ENCODE measurements at places on chromosomes 6 and 20.

- no peak for DNase-seq
Measured at GRCh38 chr6:2562721-2563451, 187.8 kb downstream of the MYLK4 start.

GRCh38 chr20:50540620-50541605 lies 30.7 kb downstream of the PTPN1 start:
- no peak for DNase-seq

GRCh38 chr6:53696341-53696740 lies 30.8 kb upstream of the KLHL31 start:
- DNase-seq: no peak

DNA sequence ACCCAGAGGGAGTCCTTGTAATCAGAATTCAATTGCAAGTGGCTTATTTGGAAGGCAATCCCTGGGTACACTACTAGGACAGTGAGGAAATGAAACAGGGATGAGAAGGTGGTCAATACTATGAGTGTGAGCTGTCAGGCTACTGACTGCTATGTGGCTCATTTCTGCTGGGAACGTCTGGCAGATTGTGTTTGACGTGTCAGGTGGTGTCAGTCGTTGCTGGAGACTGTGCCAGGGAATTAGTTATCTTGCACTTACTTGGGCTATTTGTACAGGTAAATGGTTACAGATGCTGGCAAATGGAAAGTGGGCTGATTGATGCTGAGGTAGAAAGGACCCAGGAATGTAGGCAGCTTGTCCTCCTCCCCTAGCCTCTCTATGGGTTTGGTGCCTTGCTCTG lies 17.4 kb downstream of the CST4 start:
- no peak for DNase-seq

GRCh38 chr6:164022632-164023031 lies 608.1 kb downstream of the QKI start:
- no peak for DNase-seq

DNA sequence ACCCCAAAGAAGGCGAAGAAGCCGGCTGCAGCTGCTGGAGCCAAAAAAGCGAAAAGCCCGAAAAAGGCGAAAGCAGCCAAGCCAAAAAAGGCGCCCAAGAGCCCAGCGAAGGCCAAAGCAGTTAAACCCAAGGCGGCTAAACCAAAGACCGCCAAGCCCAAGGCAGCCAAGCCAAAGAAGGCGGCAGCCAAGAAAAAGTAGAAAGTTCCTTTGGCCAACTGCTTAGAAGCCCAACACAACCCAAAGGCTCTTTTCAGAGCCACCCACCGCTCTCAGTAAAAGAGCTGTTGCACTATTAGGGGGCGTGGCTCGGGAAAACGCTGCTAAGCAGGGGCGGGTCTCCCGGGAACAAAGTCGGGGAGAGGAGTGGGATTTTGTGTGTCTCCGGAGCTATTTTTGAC lies 69.6 kb downstream of the HFE start:
- DNase-seq: no peak

- no peak for DNase-seq
Measured at GRCh38 chr20:3820901-3821727, 767 bp downstream of the AP5S1 start.

GRCh38 chr20:43994486-43995100 lies 79.9 kb downstream of the TOX2 start:
- no peak for DNase-seq

Data from activated CD4-positive, alpha-beta T cell treated with anti-CD3 and anti-CD28 coated beads, Interleukin-2, Interleukin-4, amounts not matched to agents 100 ng/mL and 50 ng/mL, durations not matched to agents 16 hours and 8 hours (primary cell).